ENCODE measurements at places on chromosomes 6 and 20.

DNA sequence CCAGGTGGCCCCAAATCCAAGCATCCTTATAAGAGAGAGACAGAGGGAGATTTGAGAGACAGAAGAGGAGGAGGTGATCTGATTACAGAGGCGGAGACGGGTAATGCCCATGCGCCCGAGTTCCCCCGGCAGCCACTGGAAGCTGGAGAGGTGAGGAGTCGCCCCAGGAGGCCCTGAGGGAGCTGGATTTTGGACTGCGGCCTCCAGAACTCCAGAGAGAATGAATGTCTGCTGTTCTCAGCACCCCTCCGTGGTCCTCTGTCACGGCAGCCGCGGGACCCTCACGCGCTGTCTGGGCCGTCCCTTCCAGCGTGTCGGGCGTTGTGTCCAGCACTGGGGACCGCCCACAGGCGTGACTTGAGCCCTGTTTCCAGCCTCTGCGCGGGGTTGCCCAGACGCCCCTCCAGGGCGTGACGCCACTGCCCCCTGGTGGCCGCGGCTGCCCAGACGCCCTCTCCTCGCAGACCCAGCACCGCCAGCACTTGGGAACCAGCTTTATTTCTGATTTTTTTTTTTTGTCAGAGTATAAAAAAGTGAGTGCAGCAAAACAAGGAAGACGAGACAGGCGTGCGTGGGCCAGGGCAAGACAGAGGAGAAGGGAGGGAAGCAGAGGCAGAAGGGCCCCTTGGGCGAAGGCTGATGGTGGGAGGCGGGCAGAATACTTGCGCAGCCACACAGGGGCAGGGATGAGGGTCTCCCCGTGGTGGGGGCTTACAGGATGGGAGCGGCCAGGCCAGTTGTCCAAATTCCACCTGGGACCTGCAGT, 4.1 kb upstream of the ZNF512B start:
- peak; percentile 64 for ATAC-seq

- no peak for ATAC-seq
Observed at GRCh38 chr6:133948472-133948871, 4.6 kb upstream of the TBPL1 start.

GRCh38 chr6:133748628-133749027, 140.3 kb upstream of the TCF21 start:
- ATAC-seq: no peak

DNA sequence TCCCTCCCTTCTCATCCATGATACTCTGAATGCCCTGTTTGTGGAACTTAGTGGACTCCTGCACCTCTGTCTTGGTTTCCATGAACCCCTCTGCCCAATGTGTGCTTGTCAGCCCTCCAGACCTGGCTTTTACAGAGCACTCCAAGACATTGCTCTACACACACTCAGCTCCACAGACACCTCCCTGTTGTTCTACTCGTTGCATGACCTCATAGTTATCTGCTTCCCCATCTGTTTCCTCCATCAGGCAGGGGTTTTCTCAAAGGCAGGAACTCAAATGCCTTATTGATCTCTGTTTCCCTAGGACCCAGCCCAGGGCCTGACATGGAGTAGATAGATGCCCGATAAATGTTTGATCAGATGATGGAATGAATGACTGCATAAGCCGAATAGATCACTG, 13.3 kb downstream of the PLCG1 start:
- ATAC-seq: no peak

- ATAC-seq: no peak
Observed at GRCh38 chr20:24462460-24463010, 6.9 kb upstream of the SYNDIG1 start.

- peak; percentile 98 for ATAC-seq
Observed at GRCh38 chr6:21022343-21023107, 488.3 kb downstream of the CDKAL1 start.

GRCh38 chr6:126388104-126388598, 48.2 kb downstream of the CENPW start:
- no peak for ATAC-seq

DNA sequence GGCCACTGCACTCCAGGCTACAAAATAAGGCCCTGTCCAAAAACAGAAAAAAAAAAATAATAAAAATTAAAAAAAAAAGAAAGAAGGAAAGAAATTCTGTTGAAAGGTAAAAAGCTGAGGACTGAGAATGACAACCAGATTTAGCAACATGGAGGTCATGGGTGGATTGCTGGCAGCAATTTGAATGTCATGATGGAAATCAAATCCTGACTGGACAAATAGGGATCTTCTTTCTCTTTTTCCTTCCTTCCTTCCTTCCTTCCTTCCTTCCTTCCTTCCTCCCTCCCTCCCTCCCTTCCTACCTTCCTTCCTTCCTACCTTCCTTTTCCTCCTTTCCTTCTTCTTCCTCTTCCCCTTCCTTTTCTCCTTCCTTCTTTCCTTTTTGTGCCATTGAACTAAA, 553.3 kb upstream of the FLRT3 start:
- no peak for ATAC-seq

DNA sequence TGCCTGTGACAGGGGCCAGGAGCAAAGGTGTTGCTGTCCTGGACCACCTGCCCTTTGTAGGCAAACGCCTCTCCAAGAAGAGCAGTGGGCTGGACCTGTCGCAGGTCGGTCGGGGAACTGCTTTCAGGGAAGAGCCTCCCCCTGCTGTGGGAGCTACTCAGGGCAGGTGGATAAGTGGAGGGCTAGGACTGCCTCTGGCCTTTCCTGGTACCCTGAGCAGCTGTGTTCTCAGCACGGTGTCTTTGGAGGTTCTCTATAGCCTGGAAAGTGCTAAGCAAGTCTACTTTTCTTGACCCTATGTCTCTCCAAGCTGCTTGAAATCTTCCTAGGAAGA, 35.0 kb downstream of the BPIFB1 start:
- ATAC-seq: no peak

DNA sequence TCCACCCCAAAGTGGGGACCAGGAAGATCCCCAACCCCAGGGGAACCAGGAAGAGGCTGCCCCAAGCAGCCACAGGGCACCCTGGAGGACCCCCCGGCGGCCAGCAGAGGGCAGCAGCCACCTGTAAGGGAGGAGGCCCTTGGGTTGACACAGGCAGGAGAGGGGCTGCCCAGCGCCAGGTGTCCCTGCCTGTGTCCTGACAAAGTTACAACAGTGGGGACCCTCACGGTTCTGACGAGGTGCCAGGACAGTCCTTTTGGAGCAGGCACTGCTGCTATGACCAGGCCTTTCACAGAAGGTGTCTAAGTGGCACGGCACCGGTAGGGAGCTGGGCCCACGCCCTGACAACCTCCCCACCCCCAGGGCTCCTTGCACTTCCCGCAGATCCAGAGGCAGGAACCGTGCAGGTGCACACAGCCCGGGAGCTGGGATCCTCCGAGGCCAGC, 176.7 kb downstream of the BMP7 start:
- ATAC-seq: peak; percentile 77

DNA sequence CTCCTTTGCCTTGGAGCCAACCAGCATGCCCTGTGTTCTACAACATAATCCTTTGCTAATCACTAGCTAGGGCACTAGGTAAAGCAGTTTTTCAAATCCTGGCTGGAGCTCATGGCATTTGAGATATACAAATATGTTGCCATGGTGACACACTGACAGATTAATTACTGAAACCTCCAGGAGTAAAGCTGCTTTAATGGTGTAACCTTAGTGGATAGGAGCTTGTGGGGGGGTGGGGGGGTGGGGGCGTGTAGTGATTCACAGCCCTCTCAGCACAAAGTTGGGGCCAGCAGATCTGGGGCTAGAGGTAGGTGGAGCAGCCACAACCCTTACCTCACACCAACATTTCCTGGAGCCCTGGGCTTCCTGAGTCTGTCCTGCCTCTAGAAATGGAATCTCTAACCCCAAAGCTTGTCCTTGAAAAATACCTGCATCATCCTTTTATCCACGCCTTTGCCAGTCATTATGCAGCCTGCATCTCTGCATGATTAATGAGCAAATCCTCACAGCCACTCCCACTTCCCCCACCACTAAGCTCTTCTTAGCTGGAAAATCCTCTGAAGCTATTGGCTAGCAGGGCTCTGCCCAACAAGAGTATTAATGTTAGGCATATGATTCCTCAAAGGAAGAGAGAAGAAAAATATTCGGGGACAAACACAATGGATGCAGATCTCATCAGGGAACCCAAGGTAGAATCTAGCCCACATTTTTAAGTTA, 84.5 kb upstream of the PRND start:
- ATAC-seq: peak; percentile 57

DNA sequence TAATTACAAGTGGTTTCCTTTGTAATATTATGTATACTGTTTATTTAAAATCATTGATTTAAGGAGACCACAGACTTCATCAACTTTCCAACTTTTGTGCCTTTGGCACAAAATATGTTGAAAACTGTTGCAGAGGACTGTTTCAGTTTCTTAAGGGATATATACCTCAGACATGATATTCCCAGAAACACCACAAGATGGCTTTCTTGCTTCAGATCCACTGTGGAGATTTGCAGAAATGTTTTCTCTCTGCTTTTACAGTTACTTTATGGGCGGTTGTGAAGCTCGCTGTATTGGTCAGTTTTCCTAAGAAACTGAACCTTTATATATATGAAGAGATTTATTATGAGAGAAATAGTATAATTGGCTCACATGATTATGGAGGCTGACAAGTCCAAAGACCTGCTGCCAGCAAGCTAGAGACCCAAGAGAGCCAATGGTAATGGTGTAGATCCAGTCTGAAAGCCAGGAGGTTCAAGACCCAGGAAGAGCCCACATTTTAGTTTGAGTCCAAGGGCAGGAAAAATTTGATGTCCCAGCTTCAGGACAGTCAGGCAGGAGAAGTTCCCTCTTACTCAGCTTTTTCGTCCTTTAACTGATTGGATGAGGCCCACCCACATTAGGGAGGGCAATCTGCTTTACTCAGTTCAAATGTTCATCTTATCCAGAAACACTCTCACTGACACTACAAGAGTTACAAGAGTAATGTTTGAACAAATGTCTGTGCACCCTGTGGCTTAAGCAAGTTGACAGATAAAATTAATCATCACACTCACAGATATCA, 12.8 kb downstream of the ME1 start:
- ATAC-seq: peak; percentile 63

- ATAC-seq: no peak
Observed at GRCh38 chr20:34896086-34896621, 19.7 kb downstream of the ACSS2 start.

- ATAC-seq: no peak
Observed at GRCh38 chr6:15588971-15589634, 73.7 kb downstream of the DTNBP1 start.

DNA sequence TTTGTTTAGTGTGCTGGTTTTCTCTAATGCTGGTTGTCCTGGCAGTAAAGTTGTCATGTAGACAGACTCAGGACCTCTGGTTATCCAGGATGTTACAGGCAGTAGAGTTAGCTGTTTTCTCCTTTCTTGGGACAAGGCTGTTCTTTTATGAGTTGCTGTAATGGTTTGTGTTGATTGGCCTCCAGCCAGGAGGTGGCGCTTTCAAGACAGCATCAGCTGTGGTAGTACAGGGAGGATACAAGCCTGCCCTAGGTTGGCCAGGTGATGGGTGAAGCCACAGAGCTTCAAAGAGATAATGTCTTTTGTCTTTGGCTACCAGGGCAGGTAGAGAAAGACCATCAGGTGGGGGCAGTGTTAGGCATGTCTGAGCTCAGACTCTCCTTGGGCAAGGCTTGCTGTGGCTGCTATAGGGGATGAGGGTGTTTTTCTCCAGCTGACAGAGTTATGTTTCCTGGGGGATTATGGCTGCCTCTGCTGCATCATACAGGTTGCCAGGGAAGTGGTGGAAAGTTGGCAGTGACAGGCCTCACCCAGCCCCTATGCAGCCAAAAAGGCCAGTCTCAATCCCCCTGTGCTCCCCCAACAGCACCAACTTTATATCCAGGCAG, 127.2 kb upstream of the TAB2 start:
- ATAC-seq: no peak

- ATAC-seq: no peak
Observed at GRCh38 chr6:81813305-81813704, 60.8 kb upstream of the TENT5A start.

DNA sequence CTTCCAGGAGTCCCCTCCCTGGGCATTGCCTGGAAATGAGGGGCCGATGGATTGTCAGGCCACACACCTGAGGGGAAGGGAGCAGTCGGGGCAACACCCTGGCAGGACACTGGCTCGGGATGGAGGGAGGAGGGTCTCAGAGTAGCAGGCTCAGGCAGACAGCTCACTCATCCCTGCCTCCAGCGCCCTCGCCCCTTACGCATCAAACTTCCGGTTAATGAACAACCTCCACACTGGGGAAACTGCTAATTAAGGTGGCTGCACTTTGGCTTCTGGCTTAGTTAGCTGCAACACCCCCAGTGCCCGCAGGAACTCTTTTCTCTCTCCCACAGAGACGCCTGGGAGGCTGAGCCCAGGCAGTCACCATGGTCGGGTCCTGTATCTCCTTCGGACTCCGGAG, 13.4 kb upstream of the CHRNA4 start:
- ATAC-seq: no peak

DNA sequence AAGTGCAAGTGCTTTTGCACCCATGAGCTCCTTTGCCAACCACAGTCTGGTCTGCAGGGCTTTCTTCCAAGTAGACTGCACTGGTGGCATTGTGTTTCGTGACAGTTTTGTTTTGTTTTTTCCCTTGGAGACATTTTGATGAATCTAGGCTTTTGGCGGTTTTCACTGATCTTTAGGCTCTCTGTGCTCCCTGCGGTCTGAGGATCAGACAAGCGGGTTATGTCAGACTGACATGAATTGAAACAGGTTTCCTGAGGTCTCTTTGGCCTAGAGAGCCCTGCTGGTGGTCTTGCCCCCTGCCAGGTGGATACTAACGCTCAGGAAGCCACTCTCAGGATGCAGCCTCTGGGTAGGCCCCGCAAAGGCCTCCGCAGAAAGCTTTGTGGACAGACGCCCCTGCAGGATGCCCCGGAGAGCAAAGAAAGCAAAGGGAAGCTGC, 555.4 kb upstream of the AGPAT4 start:
- no peak for ATAC-seq

DNA sequence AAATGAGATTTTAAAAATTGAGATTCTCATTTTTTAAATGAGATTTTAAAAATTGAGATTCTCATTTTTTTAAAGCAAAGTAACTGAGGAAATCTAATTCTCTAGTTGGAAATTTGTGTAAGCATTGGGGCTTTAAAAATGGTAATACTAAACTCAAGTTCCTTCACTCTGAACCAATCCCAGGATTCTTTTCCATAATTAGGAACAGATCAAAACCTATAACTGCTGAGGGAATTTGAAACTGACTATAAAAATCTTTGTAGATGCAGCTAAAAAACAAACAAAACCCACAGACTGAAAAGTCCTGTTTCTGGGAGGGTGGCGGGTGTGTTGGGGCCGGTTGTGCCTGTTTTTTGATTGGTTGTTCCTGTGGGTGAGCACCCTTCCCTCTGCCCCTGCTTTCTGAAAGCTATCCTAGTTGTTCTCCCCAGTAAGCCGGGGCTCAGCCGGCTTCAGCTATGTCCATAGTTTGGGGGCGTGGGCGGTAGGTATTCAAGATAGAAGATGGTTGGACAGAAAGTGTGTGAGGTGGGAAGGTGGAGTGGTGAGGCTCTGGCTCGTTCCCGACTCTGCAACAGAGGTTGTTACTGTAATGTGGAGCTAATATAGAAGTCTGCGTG, 49.3 kb downstream of the GFRA4 start:
- no peak for ATAC-seq
